Activated CD8-positive, alpha-beta memory T cell treated with anti-CD3 and anti-CD28 coated beads for 4 hours (primary cell): ENCODE measurements at places on chromosomes 2 and 18.
A peak's percentile ranks its signal among the peaks of the same experiment; 100 is the strongest.

DNA sequence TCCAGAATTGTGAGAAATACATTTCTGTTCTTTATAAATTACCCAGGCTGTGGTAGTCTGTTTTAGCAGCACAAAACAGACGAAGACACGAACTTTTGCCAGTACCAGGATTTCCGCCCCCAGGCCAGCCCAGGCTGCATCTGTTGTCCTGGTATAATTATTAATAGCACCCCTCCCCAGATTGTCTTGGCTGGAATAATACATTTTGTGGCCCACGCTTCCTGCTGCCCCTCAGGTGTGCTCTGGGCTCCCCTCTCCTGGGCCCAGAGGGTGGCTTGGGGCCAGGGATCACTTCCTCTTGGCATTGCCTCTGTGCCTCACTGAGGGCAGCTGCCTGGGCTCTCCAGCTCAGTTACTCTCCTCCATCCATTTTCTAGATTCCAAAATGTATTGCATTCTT is 102.1 kb upstream of the HS6ST1 start:
- DNase-seq: no peak

DNA sequence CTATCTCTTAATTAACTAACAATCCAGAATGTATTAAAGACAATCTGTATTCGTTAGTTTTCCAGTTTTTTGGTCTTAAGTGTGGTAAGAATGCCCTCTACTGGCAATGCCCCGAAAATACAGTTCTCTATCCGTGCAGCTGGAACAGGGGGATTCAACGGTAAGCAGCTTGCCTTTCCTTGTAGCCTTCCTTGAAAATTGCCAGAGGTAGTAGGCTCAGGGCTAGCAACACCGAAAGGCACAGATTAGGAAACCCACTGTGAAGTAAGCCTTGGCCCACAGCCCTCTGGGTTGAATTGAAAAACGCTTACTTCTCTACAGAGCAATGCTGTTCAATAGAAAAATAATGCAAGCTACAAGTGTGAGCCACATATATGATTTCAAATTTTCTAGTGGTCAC is 17.1 kb upstream of the VPS4B start:
- peak; percentile 11 for DNase-seq

GRCh38 chr2:60862642-60863041 is 18.7 kb upstream of the REL start:
- no peak for DNase-seq

DNA sequence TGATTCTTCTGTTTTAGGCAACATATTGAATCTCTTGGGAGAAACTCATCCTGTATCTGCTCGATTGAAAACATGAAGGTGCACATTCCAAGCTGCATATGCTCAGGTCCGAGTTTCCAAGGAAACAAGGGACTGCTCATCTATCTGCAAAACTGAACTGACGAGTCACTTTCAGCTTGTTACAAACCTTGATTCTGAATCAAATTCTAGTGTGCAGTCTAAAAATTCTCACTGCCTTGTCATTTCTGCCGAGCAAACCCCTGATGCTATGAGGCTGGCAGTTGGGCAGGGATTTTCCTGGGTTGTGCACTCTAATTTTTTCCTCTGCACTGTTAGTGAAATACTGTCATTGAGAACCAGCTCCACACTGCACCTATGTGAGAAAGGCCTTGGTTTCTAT is 101.3 kb upstream of the ETAA1 start:
- no peak for DNase-seq

GRCh38 chr18:62446511-62446910 is 76.3 kb upstream of the ZCCHC2 start:
- no peak for DNase-seq

- no peak for DNase-seq
Observed at GRCh38 chr18:56026509-56026908, 438.5 kb upstream of the TCF4 start.

DNA sequence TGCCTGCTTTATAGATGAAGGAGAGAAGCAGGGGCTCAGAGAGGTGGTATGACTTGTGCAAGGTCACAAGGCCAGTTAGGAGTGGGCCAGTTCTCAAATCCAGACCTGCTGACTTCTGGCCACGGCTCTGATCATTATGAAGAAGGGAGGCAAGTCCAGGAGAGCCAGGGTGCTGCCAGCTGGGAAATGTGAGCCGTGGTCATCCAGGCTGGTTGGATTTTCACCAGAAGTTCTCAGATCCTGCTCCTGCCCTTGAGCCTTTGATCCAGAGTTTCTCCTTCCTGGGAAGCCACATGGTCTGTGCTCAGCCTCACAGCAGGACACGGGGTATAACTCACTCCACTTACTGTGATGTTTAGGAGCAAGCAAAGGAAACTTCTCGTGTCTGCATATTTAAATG is 239.9 kb downstream of the KLHL29 start:
- DNase-seq: no peak

- DNase-seq: no peak
Observed at GRCh38 chr2:108921096-108922030, 67.7 kb downstream of the EDAR start.

DNA sequence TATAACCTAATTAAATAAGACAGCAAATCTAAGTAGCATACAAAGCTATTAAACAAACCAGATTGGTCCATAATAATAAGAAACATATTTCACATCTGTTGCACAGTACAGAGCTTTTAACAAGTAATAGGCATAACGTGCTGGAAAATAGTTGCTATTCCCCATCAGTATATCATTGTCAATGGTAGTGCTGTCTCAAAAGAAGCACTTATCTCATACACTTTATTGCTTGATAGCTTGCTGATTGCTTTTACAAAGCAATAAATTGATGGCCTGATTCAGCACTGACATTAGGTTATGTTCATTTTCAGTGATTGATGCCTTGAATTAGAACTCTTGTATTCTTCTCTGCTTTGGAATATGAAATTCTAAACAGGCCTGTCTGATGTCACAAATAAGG is 641.7 kb downstream of the CBLN2 start:
- no peak for DNase-seq

DNA sequence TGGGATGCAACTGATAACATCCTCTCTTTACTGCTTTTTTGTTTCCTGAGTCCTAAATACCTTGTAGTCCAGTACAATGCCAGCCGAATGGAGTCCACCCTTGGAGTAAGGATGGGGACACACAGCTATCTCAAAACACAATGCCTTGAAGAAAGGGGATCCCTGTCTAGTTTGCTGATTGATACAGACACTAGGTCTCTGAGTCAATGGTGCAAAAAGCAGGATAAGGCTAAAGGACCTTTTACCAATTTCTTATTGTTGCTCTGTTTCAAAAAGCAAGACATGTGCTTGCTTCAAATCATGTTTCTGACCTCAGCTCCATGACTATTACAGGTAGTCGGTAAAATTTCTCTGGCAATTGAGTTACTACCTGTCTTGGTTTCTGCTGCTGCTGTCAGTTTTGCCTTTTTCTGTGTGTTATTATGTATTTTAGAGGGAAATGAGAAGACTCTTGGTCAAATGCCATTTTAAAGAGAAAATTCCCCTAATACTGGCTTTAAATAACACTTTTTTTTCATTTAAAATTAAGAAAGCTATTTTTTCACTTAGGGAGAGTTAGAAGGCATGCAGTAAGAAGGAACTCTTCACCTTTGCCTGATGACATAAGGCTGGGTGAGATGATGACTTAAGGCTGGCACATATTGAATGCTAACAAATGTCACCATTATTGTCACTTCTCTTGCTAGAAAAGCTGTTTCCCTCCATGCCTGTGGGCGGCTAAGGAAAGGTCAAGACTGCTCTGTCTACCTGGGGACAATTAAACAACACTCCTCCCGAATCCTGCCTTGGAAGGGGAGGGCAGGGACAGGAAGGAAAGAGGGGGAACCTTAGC is 4.9 kb upstream of the FIGLA start:
- no peak for DNase-seq

GRCh38 chr2:24871852-24872333 is 48.1 kb downstream of the ADCY3 start:
- DNase-seq: no peak

DNA sequence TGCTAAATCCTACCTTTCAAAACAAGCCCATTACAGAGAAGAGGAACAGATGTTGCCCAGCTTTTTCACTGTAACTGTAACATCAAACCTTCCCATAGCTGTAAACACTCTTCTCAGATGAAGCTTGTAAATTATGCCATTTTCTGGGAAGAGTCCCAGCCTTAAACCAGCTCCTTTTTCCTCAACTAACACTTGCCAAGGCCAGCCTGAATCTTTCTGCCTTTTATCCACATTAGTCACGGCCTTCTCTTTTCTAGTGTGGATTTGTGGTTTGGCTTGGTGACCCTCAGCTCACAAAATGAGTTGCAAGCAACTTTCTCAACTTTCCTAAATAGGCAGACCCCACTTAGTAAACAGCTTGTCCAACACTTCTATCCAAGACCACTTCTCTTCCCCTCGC is 90.2 kb downstream of the CABLES1 start:
- DNase-seq: no peak

- no peak for DNase-seq
Observed at GRCh38 chr18:8254654-8255053, 354.6 kb upstream of the RAB12 start.

- no peak for DNase-seq
Observed at GRCh38 chr2:51231071-51231470, 199.1 kb upstream of the NRXN1 start.

DNA sequence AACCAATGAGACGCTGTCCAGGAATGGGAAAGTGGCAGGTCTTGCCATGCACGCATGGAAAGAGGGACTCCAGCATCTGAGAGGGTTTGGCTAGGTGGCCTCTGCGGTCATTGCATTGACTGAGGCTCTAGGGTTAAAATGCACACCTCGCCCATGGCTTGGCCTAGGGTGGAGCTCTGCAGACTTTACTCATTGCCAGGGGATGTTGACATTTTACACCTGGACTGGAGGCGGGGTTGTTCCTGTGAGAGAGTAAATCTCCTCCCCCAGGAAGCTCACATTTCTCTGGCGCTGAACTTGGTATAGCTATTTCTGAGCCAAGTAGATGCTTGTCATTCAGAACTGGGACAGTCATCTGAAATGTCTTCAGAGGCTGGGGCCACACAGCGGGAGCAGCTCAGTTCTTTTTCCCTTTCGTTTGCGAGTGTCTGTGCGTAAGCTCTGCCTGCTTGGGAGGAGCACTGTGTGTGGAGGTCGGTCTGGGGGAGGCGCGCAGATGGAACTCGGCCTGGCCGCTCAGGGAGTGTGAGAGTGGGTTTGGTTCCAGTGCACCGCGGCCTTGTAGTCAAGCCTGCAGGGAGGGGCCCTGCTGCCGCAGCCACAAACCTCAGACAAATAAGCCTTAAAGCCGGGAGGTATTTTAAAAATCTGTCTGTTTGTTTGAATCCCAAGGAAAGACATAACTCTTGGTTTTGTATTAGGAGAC is 76.5 kb downstream of the LPIN1 start:
- no peak for DNase-seq

DNA sequence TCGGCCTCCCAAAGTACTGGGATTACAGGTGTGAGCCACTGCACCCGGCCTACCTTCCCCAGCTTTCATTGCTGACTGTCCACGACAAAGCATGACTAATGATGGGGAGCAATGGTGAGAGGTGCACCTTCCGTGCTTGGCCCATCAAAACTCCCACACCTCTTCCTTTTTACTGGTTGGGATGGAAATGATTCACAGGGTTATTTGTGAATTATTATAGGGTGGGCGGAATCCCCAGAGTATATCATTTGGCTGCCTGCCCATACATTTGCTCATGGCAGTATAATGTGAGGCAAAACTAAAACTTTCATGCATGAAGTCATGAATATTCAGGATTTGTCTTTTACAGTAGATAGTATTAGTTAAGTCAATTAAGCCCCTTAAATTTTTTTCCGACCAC is 334.2 kb upstream of the NETO1 start:
- no peak for DNase-seq

DNA sequence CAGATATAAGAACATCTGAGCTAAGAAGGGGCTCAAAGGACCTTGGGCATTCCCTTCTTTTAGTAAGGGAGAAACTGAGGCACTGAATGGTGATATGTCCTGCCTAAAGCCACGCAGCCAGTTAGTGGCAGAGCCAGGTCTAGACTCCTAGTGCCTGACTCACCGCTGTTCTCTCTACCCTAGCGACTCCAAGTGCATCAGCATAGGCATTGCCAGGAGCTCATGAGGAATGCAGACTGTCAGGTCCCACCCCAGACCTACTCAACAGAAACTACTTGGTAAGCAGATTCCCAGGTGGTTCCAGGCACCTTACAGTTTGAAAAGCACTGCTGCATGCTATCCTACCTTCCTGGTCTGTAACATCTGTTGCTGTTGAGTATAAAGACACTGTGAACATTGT is 158.9 kb downstream of the MSH2 start:
- DNase-seq: no peak

- no peak for DNase-seq
Observed at GRCh38 chr2:42170619-42171395, 1.7 kb downstream of the EML4 start.

- no peak for DNase-seq
Observed at GRCh38 chr2:71452565-71452964, 796 bp upstream of the DYSF start.

DNA sequence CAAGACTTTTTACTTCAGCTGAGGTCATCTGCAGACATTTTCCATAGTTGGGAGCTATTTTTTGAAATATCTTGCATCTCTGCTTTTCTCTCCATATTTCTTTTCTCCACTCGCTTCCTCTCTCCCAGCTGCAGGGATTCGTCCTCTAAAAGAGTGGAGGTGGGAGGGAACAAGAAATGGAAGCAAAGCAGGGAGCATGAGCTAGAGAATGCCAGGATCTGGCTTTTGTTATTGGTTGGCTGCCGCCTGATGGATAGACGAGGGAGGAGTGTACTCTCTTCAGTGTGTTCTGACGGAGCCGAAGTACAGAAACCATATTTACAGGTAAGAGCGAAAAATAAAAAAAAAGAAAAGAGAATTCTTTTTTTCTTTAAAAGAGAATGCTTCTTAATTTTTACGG is at the start of gene CSRNP3:
CSRNP3 (plus strand) TSS at position 282 of the 400 bp plus-strand sequence. CDS start 125,368 bp downstream, outside the sequence.
- DNase-seq: no peak

GRCh38 chr2:240879105-240879504 is 10.5 kb downstream of the AGXT start:
- no peak for DNase-seq

DNA sequence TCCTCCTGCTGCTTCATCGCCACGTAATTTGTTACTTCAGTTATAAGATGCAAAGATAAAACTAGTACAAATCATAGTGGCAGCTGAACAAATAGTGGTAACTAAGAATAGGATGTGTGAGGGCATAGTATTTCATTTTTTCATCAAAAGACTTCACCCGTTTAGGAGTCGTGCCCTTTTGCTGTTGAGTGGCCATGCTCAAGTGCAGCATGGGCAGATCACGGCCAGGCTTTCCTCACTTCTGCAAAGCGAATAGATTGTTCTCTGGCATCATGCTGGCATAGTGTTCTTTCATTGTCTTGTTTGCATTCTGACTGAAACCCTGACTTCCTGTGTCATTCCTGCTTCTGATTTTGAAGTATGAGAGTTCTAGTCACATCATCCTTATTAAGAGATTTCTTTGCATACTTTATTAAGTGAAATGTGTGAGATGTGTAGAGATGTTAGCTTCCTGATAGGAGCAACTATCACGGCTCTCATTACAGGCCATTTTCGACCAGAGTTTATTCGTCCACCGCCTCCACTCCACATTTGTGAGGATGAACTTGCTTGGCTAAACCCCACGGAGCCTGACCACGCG is 11.8 kb downstream of the CNOT11 start:
- no peak for DNase-seq

DNA sequence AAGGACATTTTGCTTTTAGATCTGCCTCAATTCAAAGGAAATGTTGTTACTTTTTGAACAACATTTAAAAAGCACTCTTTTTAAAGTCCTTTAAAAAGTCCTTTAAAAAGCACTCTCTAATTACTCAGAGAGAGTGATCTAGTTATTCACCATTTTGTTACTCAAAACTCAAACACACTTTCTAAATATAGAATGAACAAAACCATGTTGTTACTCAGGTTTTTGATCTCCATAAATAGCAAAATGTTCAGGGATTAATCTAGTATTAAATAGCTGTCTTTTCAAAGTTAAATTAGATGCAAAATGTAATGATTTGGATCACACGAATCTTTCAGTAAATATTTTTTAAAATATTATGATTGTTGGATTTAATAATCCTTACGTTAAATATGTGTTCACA is 143.5 kb upstream of the BOD1L2 start:
- no peak for DNase-seq
